ENCODE measurements at places on chromosomes 3 and 15.
A peak's percentile ranks its signal among the peaks of the same experiment; 100 is the strongest.

- no peak for DNase-seq
These were observed 117.6 kb upstream of the IGSF10 start for GRCh38 chr3:151578495-151578894.

DNA sequence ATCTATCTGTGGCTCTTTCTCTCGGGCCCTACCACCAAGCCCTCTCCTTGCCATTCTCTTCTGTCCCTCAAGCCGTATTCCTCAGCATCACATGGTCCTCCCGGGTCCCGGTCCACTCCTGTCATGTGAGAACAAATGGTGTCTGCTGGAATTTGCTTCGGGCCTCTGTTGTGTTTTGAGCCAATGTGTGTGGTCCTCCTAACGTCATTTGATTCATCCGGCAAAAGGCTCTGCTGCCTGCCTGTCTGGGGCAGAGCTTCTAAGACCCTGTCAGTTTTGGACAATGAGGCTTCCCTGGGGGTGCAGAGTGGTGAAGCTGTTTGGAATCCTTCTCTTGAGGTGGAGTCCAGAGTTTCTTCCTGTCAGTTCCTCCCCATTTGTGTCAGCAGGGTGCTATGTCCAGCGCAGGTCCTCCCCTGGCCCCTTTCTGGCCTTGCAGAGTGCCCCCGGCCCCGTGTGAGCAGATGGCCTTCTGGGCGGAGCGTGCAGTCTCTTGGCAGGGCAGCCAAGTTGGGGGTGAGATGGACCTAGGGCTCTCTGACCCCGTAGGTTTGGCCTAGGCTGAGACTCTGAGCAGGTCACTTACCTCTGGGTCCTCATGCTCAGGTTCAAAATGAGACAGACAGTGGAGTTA is 93.6 kb downstream of the APBA2 start:
- DNase-seq = no peak

DNA sequence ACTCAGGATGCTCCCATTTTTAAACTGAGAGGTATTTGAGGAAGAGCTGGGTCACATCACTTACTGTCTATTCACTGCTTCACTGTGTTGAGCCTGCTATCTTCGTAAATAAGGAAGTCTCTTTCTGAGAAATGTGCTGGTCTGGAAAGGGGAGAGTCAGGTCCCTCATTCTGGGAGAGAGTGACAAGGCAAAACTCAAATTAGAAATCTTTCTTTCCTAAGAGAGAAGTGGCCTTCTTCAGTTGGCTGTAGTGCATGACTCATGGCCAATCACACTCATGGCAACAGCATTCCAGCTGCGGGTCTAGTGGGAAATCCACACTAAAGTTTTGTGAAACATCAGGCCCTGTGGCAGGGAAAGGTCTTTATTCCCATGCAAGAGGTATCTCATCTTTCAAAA is 11.5 kb upstream of the TIMP4 start:
- DNase-seq = no peak

- no peak for DNase-seq
These were observed 265.9 kb downstream of the CD47 start for GRCh38 chr3:107824822-107825371.

- DNase-seq = no peak
These were observed 113.7 kb downstream of the TJP1 start for GRCh38 chr15:29708519-29708918.

- DNase-seq = no peak
These were observed 5.1 kb downstream of the PPP1R2 start for GRCh38 chr3:195537995-195538394.

- no peak for DNase-seq
These were observed 66.7 kb downstream of the FBXL22 start for GRCh38 chr15:63663906-63664305.

GRCh38 chr3:127277561-127277960 is 10.3 kb downstream of the PRR20G start:
- no peak for DNase-seq

DNA sequence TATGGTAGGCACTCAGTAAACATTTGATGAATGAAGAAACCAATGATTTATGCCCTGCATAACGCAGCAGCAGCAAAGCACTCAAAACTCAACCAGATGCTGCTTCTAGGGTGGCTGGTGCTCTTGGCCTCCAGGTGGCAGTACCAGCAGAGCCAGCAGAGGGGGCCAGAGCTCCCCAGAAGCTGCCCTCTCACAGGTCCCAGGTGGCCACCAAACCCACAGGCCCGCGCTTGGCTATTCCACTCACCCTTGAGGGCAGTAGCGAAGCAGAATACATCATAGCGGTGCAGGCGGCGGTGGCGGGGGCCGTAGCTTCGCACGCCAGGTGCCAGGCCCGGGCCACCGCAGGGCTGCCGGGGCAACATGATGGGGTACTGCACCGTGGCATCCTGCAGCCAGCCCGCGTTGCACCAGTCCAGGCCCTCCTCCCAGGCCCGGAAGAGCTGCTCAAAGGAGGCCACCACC is 16.6 kb downstream of the HAPLN3 start:
- peak; percentile 73 for DNase-seq

DNA sequence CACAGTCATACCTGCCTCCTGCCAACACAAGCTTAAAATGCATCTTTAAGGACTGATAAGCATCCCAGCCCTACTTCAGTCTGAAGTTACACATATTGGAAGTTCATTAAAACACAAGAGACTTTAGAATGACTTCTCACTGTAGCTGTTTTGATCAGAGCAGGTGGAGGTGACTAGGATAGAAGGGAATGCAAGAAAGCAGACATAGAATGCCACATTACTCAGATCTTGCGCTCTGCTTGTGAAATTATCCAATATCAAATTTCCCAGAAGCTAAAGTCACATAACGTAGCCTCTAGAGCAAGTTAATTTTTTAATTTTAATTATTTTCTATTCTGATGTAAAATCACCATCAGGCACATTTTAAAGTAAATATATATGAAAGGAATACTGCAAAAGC is 306.5 kb downstream of the PLOD2 start:
- DNase-seq = no peak

DNA sequence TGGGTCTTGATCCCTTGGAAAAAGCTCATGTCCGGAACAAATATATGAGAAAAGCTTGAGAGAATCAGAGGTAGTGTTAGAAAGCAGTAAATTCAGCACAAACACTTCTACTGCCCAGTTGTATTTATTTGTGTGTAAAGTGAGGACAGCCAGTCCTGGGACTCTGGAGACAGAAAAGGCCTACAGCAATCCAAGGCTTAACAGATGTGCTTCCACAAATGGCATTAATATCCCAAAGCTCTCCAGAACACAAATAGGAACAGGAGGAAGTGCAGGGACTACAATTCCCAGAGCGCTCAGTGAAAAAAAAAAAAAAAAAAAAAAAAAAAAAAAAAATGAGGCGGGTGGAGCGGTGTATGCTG is 390 bp upstream of the AP2M1 start:
- no peak for DNase-seq

GRCh38 chr3:61157414-61157813 is 93.8 kb downstream of the FHIT start:
- DNase-seq = no peak

GRCh38 chr15:68598171-68599152 is 19.7 kb downstream of the CORO2B start:
- DNase-seq = no peak

DNA sequence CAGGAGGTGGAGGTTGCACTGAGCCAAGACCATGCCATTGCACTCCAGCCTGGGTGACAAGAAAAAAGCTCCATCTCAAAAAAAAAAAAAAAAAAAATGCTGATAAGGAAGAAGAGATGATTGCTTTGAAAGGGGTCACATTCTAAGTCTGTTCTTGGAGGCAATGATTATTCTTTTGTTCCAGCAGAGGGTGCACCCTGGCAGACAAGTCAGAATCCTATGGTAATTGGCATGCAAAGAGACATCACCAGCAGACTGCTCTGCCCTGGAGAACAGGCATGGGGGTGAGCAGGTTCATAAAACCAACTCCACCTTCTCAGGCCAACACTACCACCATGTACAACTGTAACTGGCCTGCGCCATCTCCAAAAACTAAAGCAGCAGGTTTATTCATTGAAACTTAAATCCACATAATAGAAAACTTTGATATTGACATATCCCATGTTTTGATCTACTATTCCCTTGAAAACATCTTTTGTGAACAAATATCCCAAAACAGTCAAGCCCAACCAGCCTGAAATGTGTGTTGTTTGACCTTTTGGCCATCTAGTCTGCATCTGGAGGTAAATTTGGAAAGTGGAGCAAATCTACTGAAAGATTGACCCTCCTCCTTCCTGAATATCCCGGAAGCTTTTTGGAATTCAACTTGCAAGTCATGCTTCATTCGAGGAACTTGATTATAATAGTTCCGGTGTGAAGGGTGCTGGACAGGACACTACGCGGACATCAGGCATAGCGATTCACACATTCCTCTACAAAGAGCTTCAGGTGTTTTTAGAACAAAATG is 100.3 kb downstream of the MECOM start:
- no peak for DNase-seq

- DNase-seq = no peak
These were observed 3.1 kb upstream of the ABHD6 start for GRCh38 chr3:58234516-58234931.
